ENCODE measurements at places on chromosomes 11 and 22.

DNA sequence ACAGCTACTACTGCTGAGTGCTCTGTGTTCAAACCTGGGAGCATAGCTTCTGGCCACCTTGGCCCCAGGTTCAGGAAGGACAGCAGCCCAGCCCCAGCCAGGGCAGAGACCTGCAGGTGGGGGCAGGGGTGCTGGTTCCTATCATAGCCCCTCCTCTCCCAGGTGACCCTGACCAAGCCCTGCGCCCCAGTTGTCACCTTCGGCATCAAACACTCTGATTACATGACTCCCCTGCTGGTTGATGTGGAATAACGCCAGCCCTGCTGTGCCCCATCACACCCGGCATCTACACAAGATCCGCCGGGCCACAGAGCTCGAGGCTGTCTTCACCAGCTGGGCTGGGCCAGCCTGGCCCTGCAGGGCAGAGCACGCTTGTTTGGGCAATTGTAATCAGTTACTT, 6.9 kb downstream of the SCGB1C1 start:
- no peak for DNase-seq

DNA sequence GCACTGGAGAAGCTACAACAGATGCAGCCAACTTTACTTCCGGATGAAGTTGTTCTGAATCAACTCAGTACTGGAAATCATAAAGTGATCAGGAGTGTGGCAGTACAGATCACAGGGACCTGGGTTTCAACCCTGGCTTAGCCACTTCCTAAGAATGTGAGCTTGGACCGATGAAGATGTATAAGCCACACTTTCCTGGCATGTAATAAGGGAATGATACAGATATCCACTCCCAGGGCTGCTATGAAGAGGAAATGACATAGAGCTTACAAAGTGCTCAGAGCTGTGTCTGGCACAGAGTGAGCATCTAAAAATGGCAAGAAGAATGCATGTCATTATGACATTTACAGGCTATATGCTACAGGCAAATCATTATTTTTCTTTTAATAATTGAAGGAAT, 378.7 kb downstream of the NTM start:
- peak; percentile 95 for DNase-seq

DNA sequence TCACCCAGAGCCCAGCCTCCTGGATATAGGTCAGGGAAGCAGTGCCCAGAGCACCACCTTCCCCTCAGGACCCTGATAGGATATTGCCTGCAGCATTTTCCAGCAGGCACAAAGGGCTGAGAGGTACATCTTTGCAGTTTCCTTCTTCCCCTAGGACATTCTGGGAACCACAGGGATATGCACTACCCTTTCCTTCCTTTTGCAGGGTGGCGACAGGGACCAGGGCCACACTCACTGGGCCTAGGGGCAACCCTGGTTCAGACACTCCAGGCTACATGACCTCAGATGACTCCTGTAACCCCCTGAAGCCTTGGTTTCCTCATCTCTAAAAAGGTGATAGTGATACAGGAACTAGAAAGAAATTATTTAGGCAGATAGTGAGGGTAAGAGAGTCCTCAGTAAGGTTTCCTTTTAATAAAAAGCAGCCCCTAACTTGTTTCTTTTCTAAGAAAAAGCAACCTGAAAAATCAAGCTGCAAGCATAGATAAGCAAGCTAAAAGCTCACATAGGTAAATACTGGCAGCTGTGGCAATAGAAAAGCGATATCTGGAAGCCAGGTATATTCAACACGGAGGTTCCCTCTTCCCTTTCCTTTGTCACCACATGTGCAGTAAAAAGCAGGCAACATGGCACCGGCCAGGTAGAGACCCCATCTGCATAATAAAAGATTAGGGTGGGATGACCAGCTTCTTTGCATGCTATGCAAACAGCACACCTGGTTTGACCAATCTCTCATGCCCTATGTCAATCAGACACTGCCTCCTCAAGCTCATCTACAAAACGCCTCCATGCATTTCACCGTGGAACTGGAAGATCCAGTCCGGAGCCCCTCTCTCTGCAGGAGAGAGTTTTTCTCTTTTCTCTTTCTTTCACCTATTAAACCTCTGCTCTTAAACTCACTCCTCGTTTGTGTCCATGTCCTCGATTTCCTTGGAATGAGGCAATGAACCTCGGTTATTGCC, 13.2 kb upstream of the MRGPRX2 start:
- DNase-seq = no peak

- DNase-seq = no peak
These were observed 70.5 kb upstream of the TNRC6B start for GRCh38 chr22:40107244-40107643.

- no peak for DNase-seq
These were observed 20.9 kb upstream of the SIK2 start for GRCh38 chr11:111581341-111581740.

GRCh38 chr22:21941921-21942320, 10.7 kb downstream of the PPM1F start:
- DNase-seq = no peak

DNA sequence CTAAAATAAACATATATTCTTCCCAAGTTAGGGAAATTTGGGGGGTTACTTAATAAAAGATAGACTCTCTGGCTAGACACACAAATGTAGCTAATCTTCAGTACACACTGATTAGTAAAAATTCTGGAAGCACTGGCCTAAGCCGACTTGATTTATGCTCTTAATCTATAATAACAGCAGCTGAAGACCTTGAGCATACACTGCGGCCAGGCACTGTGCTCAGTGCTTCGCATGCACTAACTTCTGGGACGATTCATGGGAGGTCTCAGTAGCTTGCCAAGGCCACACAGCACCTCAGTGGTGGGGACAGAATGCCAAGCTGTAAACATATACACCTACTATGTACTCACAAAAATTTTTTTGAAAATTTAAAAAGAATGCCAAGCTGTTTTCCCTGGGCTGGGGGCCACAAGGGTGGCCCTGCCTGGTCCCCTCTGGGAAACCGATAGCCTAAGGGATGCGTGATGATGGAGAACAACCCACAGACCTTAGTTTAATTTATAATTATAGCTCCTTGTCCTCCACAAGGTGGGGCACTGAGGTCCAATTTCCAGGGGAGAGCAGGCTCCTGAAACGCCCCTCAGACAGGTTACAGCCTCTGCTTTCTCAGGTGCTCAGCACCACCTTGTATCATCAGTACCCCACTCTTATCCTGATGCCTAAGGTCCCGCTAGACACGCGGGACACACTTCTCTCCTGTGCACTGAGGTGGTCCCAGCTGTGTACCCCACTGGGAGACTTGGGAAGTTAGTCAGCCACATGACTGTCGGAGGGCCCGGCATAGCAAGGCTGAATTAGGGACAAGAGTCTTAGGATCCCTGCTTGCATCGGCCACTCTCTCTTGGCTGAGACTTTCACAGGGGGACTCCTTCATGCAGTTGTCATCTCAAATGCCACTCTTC, 20.1 kb downstream of the SERPIND1 start:
- no peak for DNase-seq

DNA sequence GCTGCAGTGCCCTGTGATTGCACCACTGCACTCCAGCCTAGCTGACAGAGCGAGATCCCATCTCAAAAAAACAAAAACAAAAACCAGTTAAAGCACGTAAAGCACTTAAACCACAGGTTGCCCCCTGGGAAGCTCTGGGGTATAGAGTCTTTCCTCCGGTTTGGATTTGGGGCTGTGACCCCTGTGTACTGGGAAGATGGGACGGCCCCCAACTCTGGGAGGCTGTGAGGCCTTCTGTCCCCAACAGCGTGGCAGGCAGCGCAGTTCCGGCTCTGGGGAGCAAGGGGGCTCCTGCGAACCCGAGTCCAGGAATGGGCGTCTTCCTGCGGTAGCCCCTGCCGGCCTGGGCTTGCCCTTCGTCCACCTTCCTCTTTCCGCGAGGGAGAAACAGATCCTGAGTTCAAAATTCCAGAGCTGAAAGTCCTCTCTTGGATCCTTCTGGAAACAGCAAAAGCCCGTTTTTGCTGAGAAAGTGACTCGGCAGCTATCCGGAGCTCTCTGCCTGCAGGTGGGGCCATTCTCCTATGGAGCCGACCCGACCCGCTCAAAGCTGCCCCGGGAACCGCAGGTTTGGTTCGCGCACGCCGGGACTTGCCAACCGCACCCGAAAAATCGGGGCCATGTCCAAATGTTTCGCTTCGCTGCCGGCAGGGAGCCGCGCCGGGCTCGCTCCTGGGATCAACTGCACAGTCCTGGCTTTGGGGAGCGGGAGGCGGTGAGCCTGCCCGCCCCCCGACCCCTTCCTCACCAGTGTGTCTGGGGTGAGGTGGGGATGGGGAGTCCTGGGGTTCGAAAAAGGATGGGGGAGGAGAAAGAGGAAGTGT, 36.3 kb upstream of the POLA2 start:
- DNase-seq = peak; percentile 53

DNA sequence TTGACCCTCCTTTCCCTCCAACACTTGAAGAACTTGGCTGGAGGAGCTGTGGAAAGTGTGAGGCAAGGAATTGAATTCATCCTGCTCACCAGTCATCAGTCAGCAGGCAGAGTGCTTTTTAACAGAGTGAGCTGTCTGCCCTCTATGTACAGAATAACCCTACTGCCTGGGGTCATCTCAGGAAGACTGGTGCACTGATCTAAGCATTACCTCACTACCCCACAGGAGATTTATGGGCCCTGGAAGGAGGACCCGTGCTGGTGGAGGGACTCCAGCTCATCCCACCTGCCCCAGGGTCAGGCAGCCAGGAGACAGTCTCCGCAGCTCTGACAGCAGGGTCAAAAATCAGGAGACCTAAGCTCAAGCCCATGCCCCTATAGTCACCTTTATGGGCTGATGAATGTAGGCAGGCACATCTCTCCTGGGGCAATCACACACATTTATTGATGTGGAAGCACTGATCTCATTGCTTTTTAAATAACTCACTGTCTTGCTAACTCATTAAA, 270.8 kb upstream of the SESN3 start:
- no peak for DNase-seq

GRCh38 chr11:114284021-114284420, 12.2 kb upstream of the NNMT start:
- no peak for DNase-seq

GRCh38 chr11:10906521-10906920, 48.7 kb upstream of the ZBED5 start:
- peak; percentile 40 for DNase-seq

GRCh38 chr22:50323900-50324299, 2.9 kb downstream of the DENND6B start:
- no peak for DNase-seq

GRCh38 chr11:38582151-38582550, 1984.1 kb upstream of the RAG2 start:
- peak; percentile 6 for DNase-seq

GRCh38 chr11:44763121-44763820, 36.5 kb downstream of the TSPAN18 start:
- no peak for DNase-seq

GRCh38 chr11:47437746-47438418, 11.1 kb downstream of the RAPSN start:
- no peak for DNase-seq

DNA sequence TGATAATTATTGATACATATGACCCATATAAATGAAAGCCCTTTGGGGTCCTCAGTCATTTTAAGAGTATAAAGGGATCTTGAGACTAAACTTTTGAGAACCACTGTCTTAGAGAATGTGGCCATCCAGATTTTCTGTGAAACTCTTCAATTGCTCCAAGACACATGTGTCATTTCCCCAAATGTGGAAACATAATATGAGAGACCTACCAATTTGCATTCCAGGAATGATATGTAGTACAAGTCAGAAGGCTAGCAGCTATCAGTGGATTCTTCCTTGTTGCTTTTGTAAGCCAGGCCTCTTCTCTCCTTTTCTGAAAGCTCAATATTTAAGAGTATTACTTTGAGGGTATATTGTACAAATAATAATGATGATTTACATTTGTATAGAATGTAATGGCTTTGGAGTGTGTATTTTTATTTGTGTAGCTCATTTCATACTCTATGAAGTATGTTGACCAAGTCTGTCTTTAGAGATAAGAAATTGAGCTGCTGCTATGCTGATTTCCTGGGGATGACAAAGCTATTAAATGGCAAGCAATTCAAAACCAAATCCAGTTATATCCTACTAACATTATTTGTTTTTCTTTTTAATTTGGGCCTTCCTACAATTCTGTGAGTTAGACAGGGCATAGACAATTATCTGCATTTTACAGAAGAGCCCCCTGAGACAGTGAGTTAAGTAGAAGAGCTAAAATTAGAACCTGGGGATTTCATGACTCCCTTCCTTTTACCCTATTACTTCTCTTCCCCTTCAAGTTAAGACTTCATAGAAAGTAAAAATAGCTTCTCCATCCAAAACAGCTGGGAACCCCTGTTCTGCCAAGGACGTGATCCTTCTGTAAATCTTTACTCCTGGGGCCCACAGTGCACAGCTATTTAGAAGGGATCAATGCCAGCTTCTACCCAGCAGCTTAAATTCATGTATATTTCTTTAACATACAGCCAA, 131.9 kb downstream of the WNT11 start:
- DNase-seq = peak; percentile 23

- no peak for DNase-seq
These were observed 99.0 kb upstream of the ALX4 start for GRCh38 chr11:44408711-44409470.

- DNase-seq = peak; percentile 13
These were observed 1.4 kb downstream of the PCSK7 start for GRCh38 chr11:117230286-117230961.
